AG04450 (cell line): ENCODE measurements at places on chromosomes 7 and 10.

- no peak for DNase-seq
Measured at GRCh38 chr10:70963271-70963670, 74.9 kb upstream of the PCBD1 start.

- no peak for DNase-seq
Measured at GRCh38 chr7:4957847-4958476, 1.0 kb downstream of the MMD2 start.

DNA sequence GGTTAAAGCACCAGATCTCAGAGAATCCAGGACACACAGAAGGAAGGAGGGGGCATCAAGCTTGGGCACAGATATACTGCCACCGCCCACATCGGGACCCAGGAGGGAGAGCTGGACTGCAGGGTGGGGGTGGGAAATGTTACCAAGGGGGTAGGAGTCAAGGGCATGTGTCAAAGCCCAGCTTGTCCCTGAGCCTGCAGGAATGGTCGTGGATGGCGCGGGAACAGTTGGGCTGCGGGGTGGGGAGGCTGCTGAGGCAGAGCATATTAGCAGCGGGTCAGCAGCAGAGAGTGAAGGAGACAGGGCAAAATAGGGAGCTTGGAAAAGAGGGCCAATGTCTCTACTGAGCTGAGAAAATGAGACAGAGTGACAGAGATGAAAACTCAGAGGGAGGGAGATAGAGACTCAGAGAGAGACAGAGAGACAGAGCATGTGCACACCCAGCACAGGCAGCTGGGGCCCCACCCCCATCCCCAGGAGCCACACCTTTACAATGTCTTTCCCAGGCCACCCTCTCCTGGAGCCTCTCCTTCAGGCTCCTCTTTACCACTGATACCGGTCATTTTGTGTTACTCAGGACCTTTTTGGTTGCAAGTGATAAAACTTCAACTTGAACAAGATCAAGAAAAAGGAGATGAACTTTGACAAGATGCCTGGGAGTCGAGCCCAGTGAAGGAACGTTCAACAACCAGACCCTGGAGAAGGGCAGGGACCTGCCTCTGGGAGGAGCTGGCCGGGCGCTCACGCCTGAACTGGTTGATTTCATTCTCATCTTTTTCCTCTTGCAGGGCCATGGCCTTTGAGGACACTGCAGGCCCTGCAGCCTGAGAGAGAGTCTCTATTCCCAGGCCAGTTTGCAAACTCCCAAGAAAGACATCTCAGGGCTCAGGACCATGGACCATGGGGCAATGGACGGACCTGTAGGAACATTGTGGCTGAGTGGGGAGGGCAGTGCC, 50.0 kb downstream of the AOC1 start:
- no peak for DNase-seq

- DNase-seq: no peak
Measured at GRCh38 chr10:77553966-77554365, 83.6 kb downstream of the KCNMA1 start.

- DNase-seq: no peak
Measured at GRCh38 chr10:70481831-70482530, 3.4 kb downstream of the PALD1 start.

DNA sequence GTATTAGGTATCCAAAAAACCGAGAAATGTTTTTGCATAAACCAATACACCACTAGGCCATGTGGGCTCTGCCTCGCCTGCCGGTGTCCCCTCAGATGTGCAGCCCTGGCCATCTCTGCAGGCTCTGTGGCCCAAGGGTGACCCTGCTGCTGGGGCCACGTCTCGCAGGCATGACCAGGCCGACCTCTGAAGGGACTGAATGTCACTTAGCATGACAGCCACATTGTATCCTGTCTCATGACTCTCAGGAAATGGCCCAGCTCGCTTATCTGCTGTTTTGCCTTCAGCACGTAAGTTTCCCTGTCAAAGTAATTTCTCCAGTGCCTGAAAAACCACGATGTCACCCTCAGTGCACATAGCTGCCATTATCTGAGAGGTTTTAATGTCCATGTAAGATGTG, 49.5 kb upstream of the ZNF32 start:
- DNase-seq: no peak

DNA sequence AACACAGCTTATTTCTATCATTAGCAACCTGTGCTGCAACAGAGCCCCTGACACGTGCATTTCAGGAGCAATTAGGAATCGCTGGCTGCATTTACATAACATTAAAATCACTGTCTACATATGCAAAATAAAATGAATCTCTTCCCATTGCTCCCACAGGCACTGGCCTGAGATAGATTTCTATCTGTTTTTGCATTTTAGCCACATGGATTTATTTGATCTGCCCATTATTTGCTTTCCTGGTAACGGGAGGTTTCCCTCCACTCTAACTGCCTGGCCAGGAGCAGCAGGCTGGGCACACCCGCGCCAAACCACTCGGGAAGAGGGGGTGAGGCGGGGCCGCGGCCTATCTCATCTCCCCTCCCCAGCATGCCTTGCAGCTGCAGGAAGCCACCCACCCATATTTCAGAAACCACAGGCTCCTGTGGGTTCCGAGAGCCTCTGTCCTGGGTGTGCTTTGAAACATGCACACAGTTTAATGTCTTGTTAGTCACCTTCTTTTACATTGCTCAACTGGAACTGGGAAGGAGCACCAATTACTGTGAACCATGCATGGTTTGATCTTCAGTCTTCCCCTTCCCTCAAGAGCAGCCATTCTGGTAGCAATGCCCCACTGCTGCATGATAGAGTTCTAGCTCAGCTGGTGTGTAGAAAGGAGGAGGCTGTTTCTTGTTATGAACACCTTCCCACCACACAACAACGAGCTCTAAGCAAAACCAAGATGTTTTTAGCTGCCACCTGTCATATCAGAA, 37.7 kb upstream of the IKZF1 start:
- DNase-seq: no peak

DNA sequence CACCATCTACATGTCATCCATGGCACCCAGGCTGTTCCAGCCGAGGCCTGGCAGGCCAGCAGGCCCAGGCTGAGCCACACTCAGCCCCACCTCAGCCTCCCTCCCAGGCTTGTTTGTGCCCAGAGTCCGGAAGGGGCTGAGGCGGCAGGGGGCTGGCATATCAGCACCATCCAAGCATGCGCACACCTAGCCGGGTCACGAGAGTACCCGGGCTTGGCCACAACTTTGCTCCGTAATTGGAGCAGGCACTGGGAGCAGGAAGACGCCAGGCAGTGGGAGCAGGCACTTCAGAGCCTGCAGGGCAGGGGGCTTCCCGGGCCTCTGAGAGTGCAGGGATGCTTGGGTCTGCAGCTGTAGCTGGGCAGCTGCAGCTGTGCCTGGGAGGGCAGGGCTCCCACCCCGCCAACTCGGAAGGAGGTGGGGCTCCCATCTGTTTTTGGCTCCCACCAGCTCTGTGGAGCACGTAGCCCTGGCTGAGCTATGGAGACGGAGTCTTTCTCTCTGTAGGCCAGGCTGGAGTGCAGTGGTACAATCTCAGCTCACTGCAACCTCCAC, 15.2 kb upstream of the TSPAN15 start:
- DNase-seq: no peak

DNA sequence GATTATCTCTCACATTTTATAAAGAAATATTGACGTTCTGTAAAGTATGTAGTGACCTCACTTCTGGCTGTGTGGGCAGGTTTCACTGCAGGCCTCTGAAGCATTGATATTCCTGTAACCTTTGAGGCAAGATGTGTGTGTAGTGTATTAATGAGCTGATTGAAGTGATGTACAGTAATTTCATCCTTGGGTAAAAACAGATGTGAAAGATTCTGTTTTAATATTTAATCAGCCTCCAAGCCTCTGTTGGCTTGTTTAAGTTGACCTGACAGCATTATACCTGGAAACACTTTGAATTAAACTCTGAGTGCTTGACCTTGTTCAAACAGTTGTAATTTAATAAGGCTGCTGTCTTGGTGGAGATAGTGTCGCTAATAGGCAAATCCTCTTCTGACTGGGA, 74.9 kb downstream of the KAT6B start:
- DNase-seq: no peak

GRCh38 chr10:822661-823367, 108.7 kb downstream of the LARP4B start:
- DNase-seq: no peak

DNA sequence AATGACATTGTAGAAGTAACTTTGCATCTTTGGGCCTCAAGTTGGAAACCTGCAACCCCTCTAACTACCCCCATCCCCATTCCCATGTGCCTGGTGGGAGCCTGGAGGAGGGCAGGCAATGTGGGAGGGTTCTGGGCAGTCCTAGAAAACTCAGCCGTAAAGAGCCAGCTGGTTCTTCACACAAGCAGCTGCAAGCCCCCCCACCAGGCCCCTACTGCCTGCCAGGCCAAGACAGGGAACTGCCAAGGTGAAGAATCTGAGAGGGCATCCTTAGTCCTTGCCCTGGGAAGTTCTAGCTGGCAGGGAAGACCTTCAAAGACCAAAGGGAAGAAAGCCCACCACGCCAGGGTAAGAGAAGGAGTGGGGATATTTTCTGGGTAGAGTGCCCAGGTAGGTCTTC, 12.2 kb upstream of the INMT start:
- no peak for DNase-seq

DNA sequence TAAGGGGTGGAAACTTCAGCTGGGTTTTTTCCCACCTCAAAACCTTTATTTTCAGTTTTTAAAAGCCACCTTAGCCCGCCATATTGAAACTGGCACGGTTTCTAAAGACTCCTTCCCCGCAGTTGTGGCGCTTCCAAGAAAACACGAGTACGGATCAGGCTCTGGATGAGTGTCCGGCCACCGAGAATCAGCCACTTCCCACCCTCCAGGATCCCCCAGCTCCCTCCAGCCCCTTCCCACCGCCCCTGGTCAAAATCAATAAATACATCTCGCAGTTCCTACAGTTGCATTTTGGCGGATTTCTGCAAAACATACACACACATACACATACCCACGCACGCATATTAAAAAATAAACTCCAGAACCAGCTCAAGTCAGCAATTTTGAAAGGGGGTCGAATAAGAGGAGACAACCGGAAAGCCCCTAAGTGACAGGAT, 1.1 kb downstream of the SFMBT2 start:
- no peak for DNase-seq

- peak; percentile 65 for DNase-seq
Measured at GRCh38 chr7:1458683-1459511, at the start of gene MICALL2. MICALL2 (minus strand) TSS chr7:1459470; CDS start chr7:1459326, 144 bp downstream.

- no peak for DNase-seq
Measured at GRCh38 chr7:151761231-151761630, 115.7 kb downstream of the PRKAG2 start.

DNA sequence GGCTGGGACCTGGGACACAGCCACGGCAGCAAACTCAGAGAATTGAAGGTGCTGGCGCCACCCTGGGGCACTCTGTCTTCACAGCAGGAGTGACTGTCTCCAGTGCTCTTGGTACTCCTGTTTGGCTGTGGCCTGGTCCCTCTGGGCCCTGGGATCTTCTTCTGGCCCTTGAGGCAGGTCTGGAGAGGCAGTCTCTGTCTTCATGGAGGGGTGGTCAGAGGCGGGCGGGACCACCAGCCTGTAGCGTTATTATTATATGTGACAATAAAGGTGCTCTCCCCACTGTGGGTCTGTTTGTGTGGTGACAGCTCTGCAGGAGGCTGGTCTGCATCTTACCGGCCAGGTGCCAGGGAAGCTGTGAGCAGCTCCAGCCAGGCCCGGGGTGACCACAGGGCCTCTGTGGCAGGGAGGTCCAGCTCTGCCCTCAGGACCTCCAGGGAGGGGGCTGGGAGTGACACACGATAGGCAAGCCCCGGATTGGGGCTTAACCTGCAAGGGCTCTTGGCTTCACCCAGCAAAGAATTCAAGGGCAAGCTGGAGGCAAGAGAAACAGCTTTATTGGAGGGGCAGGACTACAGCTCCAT, 70.3 kb downstream of the MYL10 start:
- no peak for DNase-seq

GRCh38 chr7:41730668-41731067, 27.8 kb upstream of the INHBA start:
- no peak for DNase-seq

- no peak for DNase-seq
Measured at GRCh38 chr10:61903221-61903927, 1.9 kb downstream of the ARID5B start.

DNA sequence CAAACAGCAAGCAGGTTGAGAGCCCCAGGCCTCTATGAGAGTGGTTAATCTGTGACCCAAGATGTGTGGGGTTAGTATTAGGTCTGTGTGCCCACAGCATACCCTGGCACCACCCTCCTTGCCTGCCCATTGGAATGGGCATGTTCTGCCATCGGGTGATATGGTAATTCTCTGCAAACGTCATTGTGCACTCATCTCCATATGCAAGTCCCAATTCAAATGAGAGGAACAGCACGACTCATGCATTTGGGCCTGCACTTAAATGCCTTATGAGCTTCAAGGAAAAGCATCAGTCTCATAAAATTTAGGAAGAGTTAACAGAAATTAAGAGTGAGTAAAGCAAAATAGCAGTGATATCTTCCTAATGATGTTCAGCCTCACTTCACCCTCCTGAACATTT, 133.9 kb upstream of the FGFR2 start:
- DNase-seq: no peak

DNA sequence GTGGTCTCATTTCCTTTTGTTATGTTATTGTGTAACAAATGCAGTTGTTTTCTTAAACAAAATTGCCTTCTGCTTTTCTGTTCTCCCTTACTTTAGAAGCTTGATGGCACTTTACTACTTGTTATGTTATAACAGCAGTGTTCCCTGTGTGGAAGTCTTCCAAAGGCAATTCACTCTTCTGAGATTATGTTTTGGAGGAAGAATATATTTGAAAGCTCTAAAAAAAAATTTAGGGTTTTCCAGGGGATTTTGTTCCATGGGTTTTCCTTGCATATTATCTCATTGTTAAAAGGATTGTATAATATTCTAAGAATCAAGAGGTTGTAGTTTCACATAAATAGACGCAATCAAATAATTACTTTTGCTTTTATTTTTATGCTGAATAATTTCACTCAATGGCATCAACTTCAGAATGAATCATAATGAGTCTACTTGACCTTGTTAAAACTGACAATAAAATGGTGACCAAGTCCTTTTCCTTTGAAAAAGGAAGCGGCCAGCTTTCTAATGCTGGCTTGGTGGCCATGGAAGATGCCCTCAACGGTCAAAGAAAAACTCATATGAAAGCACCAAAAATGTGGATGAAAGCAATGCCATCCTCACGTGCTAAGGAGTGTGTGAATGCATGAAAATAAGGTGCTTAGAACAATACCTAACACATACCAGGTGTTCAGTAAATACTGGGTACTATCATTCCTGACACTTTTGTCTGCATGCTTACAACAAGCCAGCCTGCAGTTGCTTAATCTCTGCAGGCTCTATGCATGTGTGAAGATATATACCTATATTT, 92.4 kb upstream of the KLF6 start:
- DNase-seq: no peak

DNA sequence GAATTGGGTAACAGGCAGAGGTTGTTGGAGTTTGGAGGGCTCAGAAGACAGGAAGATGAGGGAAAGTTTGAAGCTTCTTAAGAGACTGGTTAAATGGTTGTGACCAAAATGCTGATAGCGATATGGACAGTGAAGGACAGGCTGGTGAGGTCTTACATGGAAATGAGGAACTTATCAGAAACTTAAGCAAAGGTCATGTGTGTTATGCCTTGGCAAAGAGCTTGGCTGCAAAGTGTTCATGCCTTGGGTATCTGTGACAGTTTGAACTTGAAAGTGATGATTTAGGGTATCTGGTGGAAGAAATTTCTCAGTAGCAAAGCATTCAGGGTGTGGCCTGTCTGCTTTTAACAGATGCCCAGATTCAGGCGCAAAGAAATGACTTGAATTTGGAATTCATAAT, 64.5 kb upstream of the EEPD1 start:
- DNase-seq: no peak
